ENCODE measurements at places on chromosomes 2 and 18.

DNA sequence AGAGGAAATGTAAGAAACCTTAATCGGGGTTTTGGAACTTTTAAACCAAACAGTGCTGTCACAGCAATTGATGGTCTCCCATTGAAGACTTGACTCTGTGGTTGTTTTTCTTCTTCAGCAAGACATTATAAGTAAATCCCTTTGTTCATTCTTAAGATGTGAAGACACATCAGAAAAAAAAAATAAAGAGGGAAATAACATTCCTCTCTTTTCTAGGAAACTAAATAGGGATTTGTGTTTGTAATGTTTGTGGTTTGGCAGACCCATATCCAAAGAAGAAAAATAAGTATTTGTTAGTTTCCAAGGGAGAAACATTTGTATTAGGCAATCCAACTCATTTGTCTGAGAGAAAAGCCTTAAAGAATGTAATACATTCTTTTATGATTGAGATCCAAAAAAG is 359.9 kb downstream of the DSC3 start:
- no peak for DNase-seq

DNA sequence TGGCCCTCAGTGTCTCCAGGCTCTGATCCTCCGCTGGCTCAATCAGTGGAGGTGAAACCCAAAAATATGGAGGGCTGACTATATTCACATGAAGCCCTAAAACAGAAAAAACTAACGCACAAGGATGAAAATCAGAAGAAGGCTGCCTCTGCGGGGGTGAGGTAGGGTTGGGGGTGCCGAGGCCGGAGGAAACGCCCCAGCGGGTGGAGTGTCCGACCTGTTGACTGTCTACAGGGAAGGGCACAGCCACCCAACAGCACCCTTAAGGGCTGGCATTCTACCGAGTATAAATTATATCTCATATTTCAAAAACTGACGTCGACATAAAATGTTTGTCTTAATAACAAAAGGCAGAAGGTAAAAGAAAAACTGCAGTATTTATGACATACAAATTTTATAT is 223.5 kb downstream of the HDAC4 start:
- DNase-seq, result no peak

- DNase-seq, result no peak
Observed at GRCh38 chr18:9914334-9914583, 443 bp downstream of the VAPA start.

DNA sequence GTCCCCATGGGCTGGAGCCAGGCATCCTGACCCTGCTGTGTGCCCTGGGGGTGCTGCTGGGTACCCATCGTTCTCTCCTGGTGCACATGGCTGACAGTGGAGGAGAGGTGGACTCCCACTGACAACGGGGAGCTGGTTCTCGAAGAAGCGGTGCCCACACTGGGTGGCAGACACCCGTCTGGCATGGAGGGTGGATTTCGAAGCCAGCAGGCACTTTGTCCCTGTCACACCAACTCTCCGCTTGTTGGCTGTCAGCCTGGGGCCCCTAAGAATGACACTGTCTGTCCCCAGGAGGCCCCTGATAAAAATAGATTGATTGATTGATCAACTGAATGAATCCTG is 55.4 kb downstream of the RTP5 start:
- DNase-seq, result no peak

- DNase-seq, result no peak
Observed at GRCh38 chr2:14120376-14120775, 512.1 kb upstream of the LRATD1 start.

All from tibial nerve (tissue), 4 donors.